ENCODE measurements at places on chromosomes 4 and X. TPM values are rescaled to one million over a fixed set of nuclear protein-coding genes. Genes with fewer than 3 reads are reported as not detected.

DNA sequence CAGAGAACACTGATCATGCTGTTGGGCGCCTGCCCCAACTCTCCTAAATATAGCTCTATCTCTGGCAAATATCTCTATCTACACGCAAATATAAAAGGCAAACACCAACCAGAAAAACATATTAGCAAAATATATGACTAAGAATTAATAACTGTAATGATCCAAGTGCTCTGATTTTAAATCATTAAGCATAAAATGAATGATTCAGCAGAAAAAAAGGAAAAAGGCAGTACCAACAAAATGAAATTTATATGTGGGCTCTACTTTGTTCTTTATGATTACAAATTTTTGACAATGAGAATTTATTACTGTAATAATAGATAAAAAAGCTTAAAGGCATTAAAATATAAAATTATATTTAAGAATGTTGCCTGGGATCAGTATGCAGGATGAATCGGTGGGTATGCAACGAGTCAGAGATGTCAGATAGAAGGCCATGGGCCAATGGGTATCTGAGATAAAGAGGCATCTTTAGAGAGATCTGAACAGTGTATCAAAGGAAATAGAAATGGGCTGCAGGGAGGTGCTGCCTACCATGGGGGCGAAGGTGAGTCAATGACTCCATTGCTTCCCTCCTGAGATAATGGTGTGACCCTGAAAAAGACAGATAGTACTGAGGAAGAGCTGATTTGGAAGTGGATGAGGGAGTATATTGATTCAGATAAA lies 234.8 kb downstream of the SCFD2 start:
- no peak for DNase-seq

DNA sequence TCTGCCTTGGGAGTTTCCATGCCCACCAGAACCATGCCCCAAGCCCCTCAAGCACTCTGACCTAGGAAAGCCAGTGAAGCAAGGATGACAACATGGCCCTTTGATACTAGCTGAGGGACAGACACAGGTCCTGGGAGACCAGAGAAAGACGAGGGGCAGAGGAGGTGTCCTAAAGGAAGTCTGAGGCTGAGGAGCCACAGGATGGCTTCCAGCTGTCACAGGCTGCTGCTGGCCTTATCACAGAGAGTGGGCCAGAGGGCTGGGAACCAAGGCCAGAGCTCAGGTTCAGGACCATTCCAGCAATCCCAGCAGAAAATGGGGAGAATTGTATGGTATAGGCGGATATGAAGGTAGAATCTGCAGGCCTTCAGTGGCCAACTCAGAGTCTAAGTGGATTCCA lies 31.7 kb upstream of the MSANTD1 start:
- no peak for DNase-seq

- DNase-seq, result no peak
These were observed 76.7 kb upstream of the ARHGAP24 start for GRCh38 chr4:85398276-85398675.

DNA sequence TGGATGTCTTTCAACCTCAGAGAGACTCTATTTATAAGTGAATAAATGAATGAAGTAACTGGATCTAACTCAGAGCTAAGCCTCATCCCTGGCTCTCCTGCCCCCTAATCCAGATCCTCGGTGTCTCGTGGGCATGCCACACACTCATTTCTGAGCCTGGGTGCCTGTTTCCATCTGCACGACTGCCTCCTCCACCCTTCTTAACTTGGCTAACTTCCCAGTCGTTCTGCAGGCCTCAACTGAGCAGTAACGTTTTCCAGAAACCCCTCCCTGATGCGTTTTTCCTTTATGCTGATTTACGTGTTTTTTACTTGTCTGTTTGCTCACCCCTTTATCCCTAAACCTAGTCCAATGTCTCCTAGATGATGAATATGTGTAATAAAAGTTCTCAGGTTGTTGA lies 186.9 kb upstream of the HS3ST1 start:
- DNase-seq, result no peak

GRCh38 chrX:71095981-71096759 lies 519 bp downstream of the FOXO4 start:
- no peak for DNase-seq

GRCh38 chr4:1544861-1545281 lies 138.6 kb upstream of the NKX1-1 start:
- DNase-seq, result peak; percentile 20

- DNase-seq, result no peak
These were observed 355.2 kb downstream of the UNC5C start for GRCh38 chr4:95193391-95194224.

DNA sequence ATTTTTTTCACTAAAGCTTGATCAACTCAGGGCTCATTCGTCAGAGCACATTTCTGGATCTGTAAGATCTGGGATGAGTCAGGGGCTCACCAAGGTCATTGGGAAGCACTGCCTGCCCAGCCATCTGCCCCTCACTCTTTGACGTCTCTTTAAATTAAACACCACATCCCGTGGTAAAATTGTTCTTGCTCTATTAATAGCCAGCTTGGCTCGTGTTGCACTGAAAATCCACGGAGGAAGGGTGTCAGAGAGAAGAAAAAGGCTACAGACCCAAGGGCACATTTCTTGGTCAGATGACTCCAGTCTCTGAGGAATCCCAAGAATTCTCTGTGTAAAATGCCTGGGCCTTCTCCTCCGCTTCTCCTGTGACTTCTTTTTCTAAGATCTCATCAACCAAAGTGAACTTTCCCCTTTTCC lies 45.7 kb upstream of the GATB start:
- no peak for DNase-seq

DNA sequence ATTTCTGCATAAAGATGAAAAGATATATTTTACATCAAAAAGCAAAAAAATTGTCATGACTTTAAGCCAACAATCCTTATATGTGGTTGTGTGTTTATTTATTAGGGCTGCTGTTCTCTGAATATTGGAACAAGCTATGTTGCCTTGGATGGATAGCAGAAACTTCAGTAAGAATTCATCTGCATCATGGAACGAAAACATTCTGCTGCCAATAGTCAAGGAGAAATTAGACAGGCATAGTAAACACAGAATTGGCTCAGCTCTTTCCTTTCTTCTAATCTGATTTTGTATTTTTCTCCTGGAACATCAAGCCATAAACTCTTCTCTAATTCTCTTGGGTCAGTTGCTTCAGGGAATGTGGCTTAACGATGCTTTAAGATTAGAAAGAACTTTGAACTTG lies 1257.0 kb downstream of the NLGN4X start:
- no peak for DNase-seq

- no peak for DNase-seq
These were observed 54.4 kb upstream of the GAB1 start for GRCh38 chr4:143282211-143282707.

DNA sequence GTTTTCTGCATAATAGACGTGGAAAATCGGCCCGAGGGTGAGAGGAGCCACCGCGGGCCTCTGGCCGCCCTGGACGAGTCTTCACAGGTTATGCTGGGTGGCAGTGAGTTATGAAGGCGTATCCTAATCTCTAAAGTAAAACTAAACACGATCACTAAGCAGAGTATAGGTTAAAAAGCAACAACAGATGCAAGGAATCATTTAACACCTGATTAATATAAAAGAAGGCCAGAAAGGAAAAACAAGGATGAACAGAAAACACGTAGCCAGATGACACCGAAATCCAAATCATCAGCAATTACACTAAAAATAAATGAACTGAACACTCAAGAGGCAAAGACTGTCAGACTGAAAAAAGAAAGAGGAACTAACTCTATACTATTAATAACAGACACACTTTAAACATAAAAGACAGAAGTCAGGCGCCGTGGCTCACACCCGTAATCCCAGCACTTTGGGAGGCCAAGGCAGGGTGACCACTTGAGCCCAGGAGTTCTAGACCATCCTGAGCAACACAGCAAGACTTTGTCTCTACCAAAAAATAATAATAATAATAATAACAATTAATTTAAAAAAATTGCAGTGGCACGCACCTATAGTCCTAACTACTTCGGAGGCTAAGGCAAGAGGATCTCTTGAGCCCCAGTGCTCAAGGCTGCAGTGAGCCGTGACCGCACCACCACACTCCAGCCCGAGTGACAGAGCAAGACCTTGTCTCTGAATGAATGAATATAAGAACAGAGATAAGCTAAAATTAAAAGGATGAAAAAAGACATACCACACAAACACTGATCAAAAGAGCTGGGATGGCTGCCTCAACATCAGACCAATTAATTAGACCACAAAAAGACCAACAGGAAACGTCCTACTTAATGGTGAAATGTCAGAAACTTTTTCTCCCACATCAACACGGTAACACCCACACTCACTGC lies 30.0 kb downstream of the CTBP1 start:
- no peak for DNase-seq

GRCh38 chr4:155703486-155704247 lies 37.0 kb downstream of the GUCY1A1 start:
- no peak for DNase-seq

- DNase-seq, result no peak
These were observed 75.4 kb upstream of the PRPS1 start for GRCh38 chrX:107552930-107553329.

GRCh38 chr4:141702472-141703182 lies 66.2 kb downstream of the IL15 start:
- peak; percentile 23 for DNase-seq

DNA sequence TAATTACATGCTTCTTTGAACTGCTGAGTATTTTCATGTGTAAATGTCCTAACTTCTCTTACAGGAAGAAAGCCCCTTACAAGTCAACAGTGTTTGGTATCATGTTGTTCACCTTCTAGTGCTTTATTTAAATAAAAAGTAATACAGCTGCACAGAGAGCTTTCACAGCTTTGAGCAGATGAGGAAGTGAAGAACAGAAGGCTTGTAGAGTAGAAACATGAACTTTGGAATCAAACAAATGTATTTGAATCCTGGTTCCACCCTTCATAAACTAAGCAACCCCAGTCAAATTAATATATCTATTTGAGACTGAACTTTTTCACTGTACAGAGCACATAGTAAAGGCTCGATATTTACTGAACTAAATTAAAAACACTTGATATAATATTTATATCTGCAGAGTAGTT lies 120.5 kb downstream of the CAMK2D start:
- no peak for DNase-seq

- no peak for DNase-seq
These were observed 1153.8 kb downstream of the STIM2 start for GRCh38 chr4:28014469-28014868.

DNA sequence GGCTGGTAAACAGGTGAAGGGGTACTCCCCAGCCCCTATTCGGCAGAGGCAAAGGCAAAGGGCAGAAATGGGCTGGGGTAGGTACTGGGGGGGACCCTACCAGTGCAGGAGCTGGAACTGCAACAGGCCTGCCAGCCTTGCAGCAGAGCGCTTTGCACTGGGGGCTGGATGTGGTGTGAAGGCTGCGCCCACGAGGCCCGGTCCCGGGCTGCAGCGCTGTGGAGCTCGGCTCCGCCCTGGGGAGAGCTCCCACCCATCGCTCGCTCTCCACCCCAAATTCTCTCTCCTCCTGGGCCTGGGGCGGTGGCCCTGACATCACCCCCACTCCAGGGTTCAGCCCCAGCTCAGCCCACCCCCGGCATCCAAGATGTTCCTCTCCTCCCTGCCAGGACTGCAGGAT lies 24.2 kb downstream of the IQSEC2 start:
- no peak for DNase-seq

DNA sequence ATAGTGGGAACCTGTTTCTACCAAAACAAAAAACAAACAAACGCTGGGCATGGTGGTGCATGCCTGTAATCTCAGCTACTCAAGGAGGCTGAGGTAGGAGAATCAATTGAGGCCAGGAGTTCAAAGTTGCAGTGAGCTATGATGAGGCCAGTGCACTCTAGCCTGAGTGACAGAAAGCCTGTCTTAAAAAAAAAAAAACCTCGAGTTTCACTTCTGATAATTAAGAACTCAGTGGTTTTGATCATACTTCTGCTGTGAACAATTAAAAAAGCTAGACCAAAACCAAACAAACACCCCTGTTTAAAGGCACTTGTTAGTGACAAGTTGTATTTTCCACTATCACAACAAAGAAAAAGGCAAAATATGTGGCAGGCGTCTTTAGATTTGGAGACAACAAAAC lies 15.0 kb upstream of the UBE2D3 start:
- no peak for DNase-seq

DNA sequence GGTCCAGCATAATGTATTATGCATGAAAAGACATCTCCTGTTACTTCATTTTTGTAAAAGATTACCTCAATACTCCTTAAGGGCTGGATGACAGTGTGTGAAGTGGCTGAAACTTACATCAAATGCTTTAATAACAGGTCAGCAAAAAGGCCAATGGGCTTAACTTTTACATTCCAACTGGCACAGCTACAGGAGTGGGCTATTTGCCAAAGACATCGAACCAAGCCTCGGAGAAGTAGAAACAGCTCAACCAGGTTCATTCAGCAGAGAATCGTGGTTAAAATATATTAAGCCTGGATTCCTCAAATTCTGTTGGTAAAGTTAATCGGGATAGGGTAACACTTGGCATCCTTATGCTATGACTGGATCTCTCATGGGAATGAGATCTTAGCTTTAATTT lies 639.7 kb downstream of the TRIML1 start:
- DNase-seq, result no peak

GRCh38 chrX:139290310-139290709 lies 240.2 kb upstream of the F9 start:
- no peak for DNase-seq

DNA sequence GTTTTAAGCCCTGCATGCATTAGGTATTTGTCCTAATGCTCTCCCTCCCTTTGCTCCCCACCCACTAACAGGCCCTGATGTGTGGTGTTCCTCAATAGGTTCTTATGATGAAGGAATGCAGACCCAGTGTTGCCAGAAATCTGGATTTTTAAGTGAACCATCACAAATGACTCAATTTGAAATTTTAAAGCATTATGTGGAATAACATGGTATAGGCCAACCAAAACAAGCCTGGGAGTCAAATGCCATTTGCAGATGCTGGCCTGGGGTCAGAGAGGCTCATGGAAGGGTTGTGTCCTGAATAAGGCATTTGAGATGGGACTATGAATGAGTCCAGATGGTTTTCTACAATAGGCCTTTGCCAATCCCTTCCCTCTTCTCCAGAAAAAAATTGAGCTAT lies 179.6 kb downstream of the SHROOM3 start:
- no peak for DNase-seq

DNA sequence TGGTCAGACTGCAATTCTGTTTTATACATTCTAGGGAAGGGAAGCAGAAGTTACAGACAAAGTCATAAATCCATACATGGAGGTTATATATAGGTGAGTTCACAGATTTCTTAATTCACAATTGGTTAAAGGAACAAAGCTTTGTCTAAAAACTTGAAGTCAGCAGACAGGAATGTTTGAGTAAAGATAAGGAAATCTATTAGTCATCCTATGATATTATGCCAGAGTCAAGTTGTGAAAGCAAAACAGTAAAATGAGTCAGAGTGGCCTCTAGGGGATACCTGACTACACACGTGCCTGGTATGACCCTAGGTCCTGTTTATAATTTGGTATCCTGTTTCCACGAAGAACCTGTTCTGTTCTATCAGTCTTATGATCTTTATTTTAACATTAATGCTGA lies 31.5 kb downstream of the ACTRT1 start:
- no peak for DNase-seq

GRCh38 chr4:40587826-40588225 lies 41.8 kb downstream of the RBM47 start:
- no peak for DNase-seq

Gene NKRF
- 19.5 TPM for total RNA-seq

Gene C4orf54
- not detected for total RNA-seq

Gene ESX1
- total RNA-seq, result not detected

Gene AWAT2
- total RNA-seq, result not detected

Gene UGT8
- 0.40 TPM for total RNA-seq

Gene GDPD2
- total RNA-seq, result not detected

Gene DRD5
- not detected for total RNA-seq

Gene ETDB
- total RNA-seq, result not detected

Gene TMEM187
- 9.1 TPM for total RNA-seq

Gene NR3C2
- 4.2 TPM for total RNA-seq

Gene PDLIM3
- total RNA-seq, result not detected

Gene GABRG1
- total RNA-seq, result not detected

Gene AMOT
- 1.4 TPM for total RNA-seq

Gene TEX13B
- total RNA-seq, result not detected
